ENCODE measurements at places on chromosomes 3 and 15.

GRCh38 chr3:188286087-188286513 is 132.1 kb downstream of the LPP start:
- peak; percentile 98 for DNase-seq

- no peak for DNase-seq
Observed at GRCh38 chr3:163474766-163475165, 1603.5 kb downstream of the SI start.

DNA sequence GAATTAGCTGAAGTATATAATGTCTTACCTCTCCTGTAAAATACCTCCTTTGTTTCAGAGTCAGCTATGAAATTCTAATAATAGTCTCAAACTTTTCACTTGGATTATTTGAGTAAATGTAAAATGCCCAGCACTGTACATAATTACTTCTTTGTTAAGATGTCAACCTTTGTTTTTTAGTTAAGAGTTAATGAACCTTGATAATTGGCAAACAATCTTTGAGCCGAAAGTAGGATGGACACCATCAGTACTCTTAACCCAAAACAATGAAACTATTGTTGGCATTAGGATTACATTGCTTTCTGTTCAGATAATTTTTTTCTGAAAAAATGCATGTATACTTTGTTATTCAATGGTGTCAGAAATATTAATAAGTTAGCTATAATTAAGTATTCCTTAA is 3.0 kb upstream of the NECTIN3 start:
- DNase-seq, result no peak

- no peak for DNase-seq
Observed at GRCh38 chr15:49094923-49095322, 48.7 kb upstream of the SECISBP2L start.

- DNase-seq, result peak; percentile 18
Observed at GRCh38 chr15:70376929-70377691, 279.4 kb upstream of the TLE3 start.

GRCh38 chr3:130345487-130346079 is at the start of gene COL6A5:
TSS of gene COL6A5 (plus strand) at chr3:130345672. CDS start at chr3:130373639, 27,967 bp downstream.
- DNase-seq, result no peak

DNA sequence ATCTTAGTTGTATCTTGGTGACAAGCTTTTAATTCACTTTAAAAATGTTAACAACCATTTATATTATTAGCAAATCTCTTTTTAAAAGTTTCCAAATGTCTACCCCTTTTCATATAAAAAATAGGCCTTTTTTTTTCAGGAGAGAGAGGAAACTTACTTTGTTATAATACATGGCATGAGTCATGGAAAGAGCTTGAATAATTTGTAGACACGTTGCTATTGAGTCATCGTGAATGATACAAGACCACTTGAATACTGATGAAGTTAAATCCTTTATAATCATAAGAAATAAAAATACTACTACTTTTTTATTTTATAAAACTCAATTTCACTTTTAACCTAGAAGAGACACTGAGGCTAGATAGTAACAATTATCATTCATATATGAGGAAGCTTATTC is 70.3 kb upstream of the BBX start:
- peak; percentile 41 for DNase-seq

Data from HS-5 (cell line).